ENCODE measurements at places on chromosomes 2 and 18. TPM values are rescaled to one million over a fixed set of nuclear protein-coding genes. Genes with fewer than 3 reads are reported as not detected.
A peak's percentile ranks its signal among the peaks of the same experiment; 100 is the strongest.

DNA sequence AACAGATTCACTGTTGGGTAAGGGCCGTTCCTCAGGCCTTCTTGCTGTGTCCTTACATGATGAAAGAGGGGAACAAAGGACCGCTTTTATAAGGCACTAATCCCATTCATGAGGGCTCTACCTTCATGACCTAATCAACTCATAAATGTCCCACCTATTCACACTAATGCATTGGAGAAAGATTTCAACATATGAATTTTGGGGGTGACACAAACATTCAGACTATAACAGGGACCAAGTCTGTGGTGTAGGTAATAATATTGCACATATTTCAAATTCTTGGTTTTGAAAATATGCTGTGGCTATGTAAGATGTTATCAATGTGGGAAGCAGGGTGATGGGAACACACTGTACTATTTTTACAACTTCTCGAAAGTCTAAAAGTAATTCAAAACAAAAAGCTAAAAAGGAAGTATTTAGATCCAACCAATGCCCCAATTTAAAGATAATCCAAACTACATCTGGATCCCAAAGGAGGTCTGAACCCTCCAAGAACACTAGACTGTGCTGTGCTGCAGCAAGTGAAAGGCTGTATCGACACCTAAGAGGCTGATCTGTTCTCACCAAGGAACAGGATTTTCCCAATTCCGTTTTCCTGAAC, 82.4 kb upstream of the TGIF1 start:
- no peaks in the 10 kb centered on the region for H3K36me3 ChIP-seq
- H3K4me3 ChIP-seq, result no peak overlapping the region
- DNase-seq, result no peak
- H3K4me1 ChIP-seq, result no peaks in the 10 kb centered on the region

GRCh38 chr2:153291718-153292117, 186.8 kb downstream of the RPRM start:
- no peaks in the 10 kb centered on the region for H3K36me3 ChIP-seq
- H3K27me3 ChIP-seq, result no peaks in the 10 kb centered on the region
- H3K4me3 ChIP-seq, result no peak overlapping the region
- no peak overlapping the region for H3K27ac ChIP-seq

- no peak overlapping the region for H3K4me3 ChIP-seq
- H3K4me1 ChIP-seq, result peaks cover 8% of the 10 kb centered on the region
- no peak for DNase-seq
- H3K27me3 ChIP-seq, result no peaks in the 10 kb centered on the region
- no peaks in the 10 kb centered on the region for H3K36me3 ChIP-seq
- H3K27ac ChIP-seq, result no peak overlapping the region
Measured at GRCh38 chr2:46538393-46538792, 59.0 kb downstream of the TMEM247 start.

- H3K27ac ChIP-seq, result no peak overlapping the region
- no peaks in the 10 kb centered on the region for H3K27me3 ChIP-seq
- H3K4me1 ChIP-seq, result no peaks in the 10 kb centered on the region
- DNase-seq, result no peak
- H3K4me3 ChIP-seq, result no peak overlapping the region
Measured at GRCh38 chr2:202335791-202336467, 40.2 kb upstream of the BMPR2 start.

GRCh38 chr2:86368161-86368824, 30.9 kb upstream of the REEP1 start:
- no peaks in the 10 kb centered on the region for H3K4me1 ChIP-seq
- H3K27me3 ChIP-seq, result no peaks in the 10 kb centered on the region
- DNase-seq, result peak; percentile 85
- H3K36me3 ChIP-seq, result no peaks in the 10 kb centered on the region
- H3K27ac ChIP-seq, result no peak overlapping the region
- H3K4me3 ChIP-seq, result peak overlapping the region; percentile 27

DNA sequence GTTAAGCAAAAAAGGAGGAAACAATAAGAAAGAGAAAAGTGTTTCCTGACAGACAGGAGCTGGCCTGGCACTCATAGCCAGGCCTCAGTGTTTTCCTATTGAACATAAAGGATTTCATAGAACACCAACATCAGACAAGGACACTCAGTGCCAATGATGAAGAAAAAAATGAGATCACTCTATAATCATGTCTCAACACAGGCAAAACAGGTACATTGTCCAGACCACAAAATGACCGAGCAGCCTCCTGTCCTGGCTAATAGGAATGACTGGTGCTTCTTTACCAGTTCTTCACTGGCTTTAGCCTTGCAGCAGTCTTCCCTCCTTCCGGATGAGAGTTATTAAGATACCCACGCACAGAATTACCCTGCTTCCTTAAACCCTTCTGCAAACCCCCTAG, 35.6 kb downstream of the SEMA4F start:
- no peak overlapping the region for H3K27ac ChIP-seq
- DNase-seq, result no peak
- no peaks in the 10 kb centered on the region for H3K36me3 ChIP-seq
- H3K4me3 ChIP-seq, result no peak overlapping the region

DNA sequence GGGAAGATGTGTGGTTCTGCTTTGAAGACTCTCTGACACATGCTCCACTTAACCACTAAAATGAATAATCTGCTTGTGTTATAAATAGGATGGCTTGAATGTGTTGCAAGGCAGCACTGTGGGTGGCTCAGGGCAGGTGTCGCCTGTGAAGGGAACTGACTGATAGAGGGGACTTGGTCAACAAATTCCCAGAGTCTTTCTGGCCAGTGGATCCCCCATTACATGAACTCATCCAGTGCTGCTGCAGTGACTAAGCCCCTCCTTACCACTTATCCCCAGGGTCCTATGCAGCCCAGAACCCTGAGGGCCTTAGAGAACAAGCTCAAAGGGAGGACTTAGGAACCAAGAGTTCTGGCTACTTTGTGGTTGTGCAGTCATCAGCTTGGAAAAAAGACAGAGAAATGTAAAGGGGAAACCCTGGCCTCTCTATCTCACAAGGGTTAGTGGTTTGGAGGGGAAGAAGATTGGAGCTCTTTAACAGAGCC, 226.2 kb upstream of the TNP1 start:
- no peaks in the 10 kb centered on the region for H3K36me3 ChIP-seq
- no peak overlapping the region for H3K4me3 ChIP-seq
- DNase-seq, result no peak
- H3K4me1 ChIP-seq, result no peaks in the 10 kb centered on the region
- H3K27me3 ChIP-seq, result no peaks in the 10 kb centered on the region

DNA sequence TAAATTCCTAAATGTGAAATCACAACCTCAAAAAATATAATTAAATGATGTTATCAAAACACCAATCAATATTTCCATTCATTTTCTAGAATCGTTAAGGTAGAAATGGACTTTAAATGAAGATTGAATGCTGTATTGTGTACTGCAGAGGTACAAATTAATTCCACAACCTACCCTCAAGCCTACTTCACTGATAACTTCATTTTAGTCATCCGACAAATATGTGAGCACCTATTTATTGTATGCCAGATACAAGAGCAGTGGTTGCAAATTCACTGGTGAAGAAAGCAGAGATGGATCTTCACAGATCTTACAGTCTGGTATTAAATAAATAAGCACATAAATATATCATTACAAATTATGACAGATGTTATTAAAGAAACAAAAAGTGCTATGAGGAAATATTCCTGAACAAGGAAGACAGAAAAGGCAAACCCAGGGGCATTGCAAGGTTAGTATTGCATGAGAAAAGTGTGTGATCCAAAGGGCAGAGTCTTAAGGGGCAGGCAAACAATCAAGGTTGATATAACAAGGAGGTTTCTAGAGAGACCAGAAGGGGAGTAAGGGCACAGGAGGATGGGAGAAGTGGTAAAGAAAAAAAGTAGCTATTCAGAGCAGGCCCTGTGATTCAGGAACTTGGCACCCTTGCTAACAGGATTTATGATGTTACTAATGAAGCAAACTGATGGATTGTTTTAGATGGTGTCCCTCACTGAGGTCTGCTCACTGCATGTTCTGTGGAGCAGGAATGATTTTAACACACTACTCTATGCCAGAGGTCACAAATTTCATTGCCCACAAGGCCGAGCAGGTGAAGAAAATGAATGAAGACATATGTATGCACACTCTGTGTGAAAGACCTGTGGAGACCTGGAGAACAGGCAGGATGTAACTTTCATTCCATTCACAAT, 128.0 kb upstream of the CCDC150 start:
- H3K27ac ChIP-seq, result no peak overlapping the region
- H3K4me3 ChIP-seq, result no peak overlapping the region
- no peaks in the 10 kb centered on the region for H3K4me1 ChIP-seq
- no peaks in the 10 kb centered on the region for H3K27me3 ChIP-seq

GRCh38 chr2:200127848-200128247, 172.5 kb downstream of the MAIP1 start:
- DNase-seq, result no peak
- H3K27ac ChIP-seq, result no peak overlapping the region
- peaks cover 12% of the 10 kb centered on the region for H3K36me3 ChIP-seq
- no peak overlapping the region for H3K4me3 ChIP-seq

DNA sequence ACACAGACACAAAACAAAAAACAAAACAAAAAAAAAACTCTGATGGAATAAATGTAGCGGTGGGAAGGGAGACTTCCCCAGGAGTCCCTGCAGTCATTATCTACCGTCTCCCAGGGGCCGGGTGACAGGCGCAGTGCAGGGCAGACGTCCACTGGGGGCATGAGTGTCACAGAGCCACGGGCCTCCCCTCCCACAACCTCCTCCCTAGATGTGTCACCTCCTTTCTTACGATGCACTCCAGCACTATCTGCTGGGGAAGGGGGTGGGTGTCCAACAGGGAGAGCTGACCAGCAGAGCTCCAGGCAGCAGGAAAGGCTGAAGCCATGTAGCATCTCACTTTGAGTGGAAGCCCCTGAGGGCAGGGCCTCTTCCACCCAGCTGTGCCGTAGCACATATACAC, 84.5 kb downstream of the LONRF2 start:
- no peaks in the 10 kb centered on the region for H3K36me3 ChIP-seq
- H3K27ac ChIP-seq, result no peak overlapping the region
- H3K4me1 ChIP-seq, result peaks cover 6% of the 10 kb centered on the region
- DNase-seq, result peak; percentile 33
- H3K27me3 ChIP-seq, result no peaks in the 10 kb centered on the region

GRCh38 chr2:202703091-202703490, 68.3 kb downstream of the FAM117B start:
- H3K4me1 ChIP-seq, result no peaks in the 10 kb centered on the region
- no peaks in the 10 kb centered on the region for H3K36me3 ChIP-seq
- H3K4me3 ChIP-seq, result no peak overlapping the region
- H3K27me3 ChIP-seq, result no peaks in the 10 kb centered on the region

GRCh38 chr2:62110415-62111025, 85.4 kb upstream of the B3GNT2 start:
- DNase-seq, result no peak
- no peaks in the 10 kb centered on the region for H3K27me3 ChIP-seq
- peaks cover 45% of the 10 kb centered on the region for H3K4me1 ChIP-seq
- 0 out of 2 replicates have a peak overlapping the region, but pooled peaks have one; percentile 2 for H3K27ac ChIP-seq

- no peak overlapping the region for H3K4me3 ChIP-seq
- no peak for DNase-seq
- H3K4me1 ChIP-seq, result no peaks in the 10 kb centered on the region
- H3K27ac ChIP-seq, result no peak overlapping the region
Measured at GRCh38 chr2:15313657-15314056, 247.5 kb downstream of the NBAS start.

- H3K27ac ChIP-seq, result no peak overlapping the region
- H3K27me3 ChIP-seq, result no peaks in the 10 kb centered on the region
- no peak overlapping the region for H3K4me3 ChIP-seq
- no peak for DNase-seq
- H3K36me3 ChIP-seq, result no peaks in the 10 kb centered on the region
- H3K4me1 ChIP-seq, result no peaks in the 10 kb centered on the region
Measured at GRCh38 chr2:23828986-23829385, 97.9 kb downstream of the ATAD2B start.

DNA sequence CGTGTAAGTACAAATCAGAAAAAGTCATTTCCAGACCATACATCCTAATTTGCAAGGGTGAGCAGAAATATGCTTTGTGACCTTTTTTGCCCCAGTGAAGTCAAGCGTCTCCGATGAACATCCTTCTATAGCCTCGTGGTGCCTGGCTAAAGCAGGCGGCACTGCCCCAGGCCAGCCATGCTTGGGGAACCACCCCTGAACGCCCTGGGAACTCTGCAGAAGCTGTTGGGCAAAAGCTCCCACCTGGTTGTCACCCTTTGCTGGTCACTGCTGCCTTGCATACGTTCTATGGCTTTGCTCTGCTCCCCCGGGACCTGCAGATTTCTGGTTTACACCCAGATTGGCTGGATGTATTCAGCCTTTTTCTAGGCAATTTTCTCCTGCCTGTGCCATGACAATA, 256.4 kb downstream of the SS18 start:
- no peak overlapping the region for H3K27ac ChIP-seq
- no peaks in the 10 kb centered on the region for H3K36me3 ChIP-seq
- DNase-seq, result no peak
- no peaks in the 10 kb centered on the region for H3K27me3 ChIP-seq
- no peaks in the 10 kb centered on the region for H3K4me1 ChIP-seq

- H3K27ac ChIP-seq, result no peak overlapping the region
- no peak overlapping the region for H3K4me3 ChIP-seq
- peaks cover 42% of the 10 kb centered on the region for H3K4me1 ChIP-seq
- H3K27me3 ChIP-seq, result peaks cover 18% of the 10 kb centered on the region
- no peak for DNase-seq
Measured at GRCh38 chr2:75556679-75557366, 3.9 kb downstream of the EVA1A start.

DNA sequence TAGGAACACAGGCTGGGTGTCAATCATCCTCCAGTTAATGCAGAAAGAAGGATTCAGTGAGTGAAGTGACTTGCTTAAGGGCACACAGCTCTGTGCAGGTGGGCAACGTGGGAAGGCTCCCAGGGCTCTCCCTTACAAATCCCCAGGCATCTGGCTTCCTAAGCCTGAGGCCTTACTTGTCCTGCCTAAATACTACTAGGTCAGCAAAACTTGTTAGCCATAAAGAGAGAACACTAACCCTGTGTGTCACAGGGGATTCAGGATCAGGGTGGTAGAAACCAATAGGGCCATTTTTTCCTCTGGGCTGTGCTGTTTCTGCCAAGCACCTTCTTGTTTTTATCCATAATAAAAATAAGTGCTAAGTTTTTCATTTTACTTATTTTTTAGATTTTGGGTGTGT, 55.0 kb downstream of the GATA6 start:
- no peak for DNase-seq
- H3K27me3 ChIP-seq, result peaks cover 21% of the 10 kb centered on the region
- H3K4me1 ChIP-seq, result no peaks in the 10 kb centered on the region
- no peaks in the 10 kb centered on the region for H3K36me3 ChIP-seq

DNA sequence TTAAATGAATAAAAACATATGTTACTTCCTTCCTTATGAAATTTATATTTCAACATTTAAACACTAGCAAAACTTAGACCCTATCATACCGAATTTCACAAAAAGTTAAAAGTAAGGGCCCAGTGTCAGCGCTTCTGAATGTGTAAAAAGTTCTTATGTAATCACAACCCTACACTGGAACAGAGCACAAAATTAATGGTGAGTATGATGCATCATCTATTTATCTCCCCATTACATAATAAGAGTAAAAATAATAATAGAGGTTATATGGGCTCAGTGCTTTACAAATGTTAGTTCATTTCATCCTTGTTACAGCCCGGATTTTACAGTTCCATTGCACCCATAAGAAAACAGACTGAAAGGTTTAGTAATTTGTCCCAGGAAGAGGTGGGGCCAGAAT, 144.9 kb upstream of the POU3F3 start:
- peaks cover 9% of the 10 kb centered on the region for H3K4me1 ChIP-seq
- H3K27me3 ChIP-seq, result no peaks in the 10 kb centered on the region
- no peaks in the 10 kb centered on the region for H3K36me3 ChIP-seq
- no peak for DNase-seq

The RMND5A gene
- 79.8 TPM for total RNA-seq

The KIAA2012 gene
- 0.03 TPM for total RNA-seq

The ITGAV gene
- total RNA-seq, result 56.5 TPM

The GCA gene
- total RNA-seq, result 42.6 TPM

The TBR1 gene
- not detected for total RNA-seq

The SLC4A5 gene
- total RNA-seq, result 0.24 TPM

The CAPN14 gene
- 0.54 TPM for total RNA-seq

All from GM23338 (cell line).